ENCODE measurements at places on chromosomes 7 and 10.

- DNase-seq: no peak
Observed at GRCh38 chr7:107715531-107715930, 28.4 kb upstream of the CBLL1 start.

- no peak for DNase-seq
Observed at GRCh38 chr7:68562323-68562899, 1035.9 kb upstream of the AUTS2 start.

DNA sequence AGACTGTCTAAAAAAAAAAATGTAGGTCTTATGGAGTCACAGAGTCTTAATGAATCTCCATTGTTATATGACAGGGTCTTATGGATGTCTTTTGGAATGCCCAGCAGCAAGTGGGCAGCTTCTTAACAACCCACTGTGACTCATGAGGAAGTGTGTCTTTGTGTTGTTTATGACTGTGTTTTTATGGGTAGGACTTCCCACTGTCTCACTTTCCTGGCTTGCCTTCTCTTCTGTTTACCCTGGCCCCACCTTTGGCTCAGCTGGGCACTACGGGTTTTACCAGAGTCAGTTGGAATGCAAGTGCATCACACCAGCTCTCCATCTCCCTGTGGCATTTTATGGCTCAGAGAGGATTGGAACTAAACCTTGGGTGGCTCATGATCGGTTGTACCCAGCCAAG, 580.5 kb downstream of the AUTS2 start:
- DNase-seq: no peak

DNA sequence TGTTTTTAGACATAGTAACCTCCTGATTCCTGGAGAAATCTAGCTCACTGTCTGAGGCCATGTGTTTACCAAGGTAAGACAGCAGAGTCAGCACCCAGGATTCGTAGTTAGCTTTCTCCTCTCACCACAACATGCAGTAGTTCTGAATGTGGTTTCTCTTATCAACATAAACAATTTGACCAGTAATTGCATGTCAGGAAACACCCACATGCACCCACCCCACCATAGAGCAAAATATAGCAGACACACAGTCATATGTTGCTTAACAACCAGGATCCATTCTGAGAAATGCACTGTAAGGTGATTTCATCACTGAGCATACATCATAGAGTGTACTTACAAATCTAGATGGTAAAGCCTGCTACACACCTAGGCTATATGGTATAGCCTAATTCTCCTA, 1004.0 kb downstream of the ANKRD7 start:
- DNase-seq: no peak

GRCh38 chr7:113320419-113320818, 202.1 kb upstream of the SMIM30 start:
- no peak for DNase-seq

GRCh38 chr7:88314061-88314491, 7.4 kb upstream of the STEAP4 start:
- DNase-seq: no peak

DNA sequence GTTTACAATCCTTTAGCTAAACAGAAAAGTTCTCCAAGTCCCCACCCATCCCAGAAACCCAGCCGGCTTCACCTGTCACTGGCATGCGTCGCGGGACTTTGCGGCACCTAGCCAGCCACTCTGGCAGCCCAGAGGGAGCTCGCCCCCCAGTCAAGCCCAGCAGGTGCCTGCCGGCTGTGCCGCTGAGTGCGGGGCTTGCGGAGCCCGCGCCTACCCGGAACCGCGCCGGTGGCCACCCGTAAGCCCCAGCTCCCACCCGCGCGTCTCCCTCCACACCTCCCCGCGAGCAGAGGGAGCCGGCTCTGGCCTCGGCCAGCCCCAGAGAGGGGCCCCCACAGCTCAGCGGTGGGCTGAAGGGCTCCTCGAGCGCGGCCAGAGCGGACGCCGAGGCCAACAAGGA, 446.1 kb downstream of the GRM8 start:
- no peak for DNase-seq

GRCh38 chr10:115710136-115710535, 562.9 kb downstream of the GFRA1 start:
- DNase-seq: no peak

DNA sequence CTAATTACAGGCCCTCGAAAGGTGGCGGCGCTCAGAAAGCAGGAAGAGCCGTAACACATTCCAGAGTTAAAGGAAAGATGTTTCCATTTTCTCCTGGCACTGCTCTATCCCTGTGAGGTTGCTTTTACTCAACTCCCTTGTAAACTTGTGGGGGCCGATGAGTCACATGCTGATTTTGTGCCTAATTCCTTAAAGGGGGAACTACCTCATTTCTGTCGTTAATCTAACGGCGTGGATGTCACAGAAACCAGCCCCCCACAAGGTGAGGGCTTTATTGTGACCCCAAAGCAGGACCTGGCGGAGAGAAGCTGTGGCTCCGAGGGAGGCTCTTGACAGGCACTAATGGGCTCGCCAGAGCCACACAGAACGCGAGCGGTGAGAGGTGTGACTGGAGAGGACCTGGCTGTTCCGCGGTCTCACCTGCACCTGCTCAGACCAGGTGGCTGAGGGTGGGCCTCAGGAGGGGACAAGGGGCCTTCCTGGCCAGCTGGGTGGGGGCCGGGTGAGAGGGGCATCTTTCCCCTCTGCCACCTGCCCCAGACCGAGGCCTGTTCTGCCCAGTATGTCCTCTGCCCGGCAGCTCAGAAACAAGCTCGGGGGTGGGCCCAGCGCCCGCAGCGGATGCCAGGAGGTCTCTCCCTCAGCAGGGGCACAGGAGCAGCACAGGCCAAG, 50.9 kb downstream of the CALML3 start:
- DNase-seq: no peak

GRCh38 chr7:32680259-32681173, 185.2 kb downstream of the AVL9 start:
- DNase-seq: no peak

GRCh38 chr10:12350167-12350872, 973 bp downstream of the CAMK1D start:
- peak; percentile 53 for DNase-seq

- DNase-seq: no peak
Observed at GRCh38 chr10:110252151-110252550, 44.7 kb downstream of the MXI1 start.
